ENCODE measurements at places on chromosomes 2 and 18.

DNA sequence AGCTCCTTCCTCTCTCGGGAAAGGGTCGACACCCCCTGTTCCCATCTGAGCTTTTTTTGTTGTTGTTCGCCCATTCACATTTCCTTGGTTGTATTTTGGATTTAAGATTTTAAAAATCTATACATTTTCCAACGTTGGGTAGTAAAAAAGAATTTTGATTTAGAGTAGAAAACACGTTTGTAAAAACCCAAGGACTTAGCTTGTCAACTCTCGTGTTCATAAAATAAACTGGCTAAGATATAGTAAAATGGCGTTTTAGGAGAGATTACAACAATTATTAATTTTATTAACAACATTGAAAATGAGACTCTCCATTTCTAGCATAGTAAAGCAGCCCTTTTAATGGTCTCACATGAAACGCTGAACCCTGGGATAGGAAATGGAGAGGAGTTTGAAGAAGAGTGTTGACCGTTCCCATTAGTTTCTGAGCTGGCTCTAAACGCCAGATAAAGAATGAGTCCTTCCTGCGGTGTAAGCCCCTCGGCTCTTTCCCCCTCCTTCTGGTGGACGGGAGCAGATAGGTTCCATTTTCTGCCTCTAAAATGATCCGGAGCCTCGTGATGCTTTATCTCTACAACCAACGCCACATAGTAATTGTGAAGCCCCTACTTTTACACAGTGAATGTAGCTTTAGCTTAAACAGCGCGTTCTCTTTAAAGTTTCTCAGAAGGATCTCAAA lies 24.0 kb upstream of the ZNF516 start:
- no peak for DNase-seq

DNA sequence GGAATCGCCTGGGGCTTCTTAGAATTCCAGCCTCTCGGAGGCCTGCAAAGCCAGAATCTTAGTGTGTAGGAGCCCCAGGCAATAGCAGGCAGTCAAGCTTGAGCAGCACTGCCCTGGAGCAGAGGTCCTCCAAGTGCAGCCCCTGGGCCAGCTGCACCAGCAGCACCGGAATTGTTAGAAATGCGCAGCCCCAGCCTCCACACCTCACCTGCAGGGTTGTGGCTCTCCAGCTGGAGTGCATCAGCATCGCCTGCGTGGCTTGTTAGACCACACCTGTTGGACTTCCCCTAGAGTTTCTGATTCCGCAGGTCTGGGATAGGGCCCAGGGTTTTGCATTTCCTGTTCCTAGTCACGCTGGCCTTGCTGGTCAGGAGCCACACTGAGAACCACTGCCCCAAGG lies 100.3 kb downstream of the ASAP2 start:
- no peak for DNase-seq

- DNase-seq, result no peak
These were observed 44.6 kb downstream of the FOSL2 start for GRCh38 chr2:28437149-28437835.

DNA sequence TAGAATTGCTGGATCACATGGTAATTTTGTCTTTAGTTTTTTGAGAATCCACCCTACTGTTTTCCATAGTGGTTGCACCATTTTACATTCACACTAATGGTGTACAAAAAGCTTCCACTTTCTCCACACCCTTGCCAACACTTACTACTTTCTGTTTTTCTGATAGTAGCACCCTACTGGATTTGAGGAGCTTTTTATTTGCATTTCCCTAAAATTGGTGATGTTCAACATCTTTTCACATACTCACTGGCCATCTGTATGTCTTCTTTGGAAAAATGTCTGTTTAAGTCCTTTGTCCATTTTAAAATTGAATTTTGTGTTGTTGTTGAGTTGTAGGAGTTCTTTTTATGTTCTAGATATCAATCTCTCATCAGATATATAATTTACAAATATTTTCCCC lies 3.5 kb downstream of the POLR1A start:
- no peak for DNase-seq

DNA sequence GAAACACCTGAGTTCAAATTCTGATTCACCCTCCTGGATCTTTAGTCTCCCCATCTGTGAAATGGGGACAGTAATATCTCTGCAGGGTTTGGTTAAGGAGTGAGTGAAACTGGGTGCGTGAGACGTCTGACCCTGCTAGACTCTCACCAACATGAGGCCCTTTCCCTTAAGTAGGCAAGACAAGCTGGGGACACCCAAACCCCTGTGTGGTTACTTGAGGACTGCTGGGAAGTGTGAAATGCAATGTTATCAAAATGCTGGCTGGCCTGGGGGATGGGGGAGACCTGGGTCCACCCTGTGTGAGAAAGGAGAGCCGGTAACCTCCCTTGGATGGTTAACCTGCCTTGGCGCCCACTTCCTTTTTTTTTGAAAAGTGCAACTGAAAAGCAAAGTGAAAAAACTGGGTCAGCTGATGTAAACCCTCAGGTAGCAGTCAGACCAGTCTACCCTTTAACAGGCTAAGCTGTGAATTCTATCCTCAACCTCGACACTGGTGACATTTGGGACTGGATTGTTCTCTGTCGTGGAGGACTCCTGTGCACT lies 82.3 kb downstream of the INPP5D start:
- no peak for DNase-seq

DNA sequence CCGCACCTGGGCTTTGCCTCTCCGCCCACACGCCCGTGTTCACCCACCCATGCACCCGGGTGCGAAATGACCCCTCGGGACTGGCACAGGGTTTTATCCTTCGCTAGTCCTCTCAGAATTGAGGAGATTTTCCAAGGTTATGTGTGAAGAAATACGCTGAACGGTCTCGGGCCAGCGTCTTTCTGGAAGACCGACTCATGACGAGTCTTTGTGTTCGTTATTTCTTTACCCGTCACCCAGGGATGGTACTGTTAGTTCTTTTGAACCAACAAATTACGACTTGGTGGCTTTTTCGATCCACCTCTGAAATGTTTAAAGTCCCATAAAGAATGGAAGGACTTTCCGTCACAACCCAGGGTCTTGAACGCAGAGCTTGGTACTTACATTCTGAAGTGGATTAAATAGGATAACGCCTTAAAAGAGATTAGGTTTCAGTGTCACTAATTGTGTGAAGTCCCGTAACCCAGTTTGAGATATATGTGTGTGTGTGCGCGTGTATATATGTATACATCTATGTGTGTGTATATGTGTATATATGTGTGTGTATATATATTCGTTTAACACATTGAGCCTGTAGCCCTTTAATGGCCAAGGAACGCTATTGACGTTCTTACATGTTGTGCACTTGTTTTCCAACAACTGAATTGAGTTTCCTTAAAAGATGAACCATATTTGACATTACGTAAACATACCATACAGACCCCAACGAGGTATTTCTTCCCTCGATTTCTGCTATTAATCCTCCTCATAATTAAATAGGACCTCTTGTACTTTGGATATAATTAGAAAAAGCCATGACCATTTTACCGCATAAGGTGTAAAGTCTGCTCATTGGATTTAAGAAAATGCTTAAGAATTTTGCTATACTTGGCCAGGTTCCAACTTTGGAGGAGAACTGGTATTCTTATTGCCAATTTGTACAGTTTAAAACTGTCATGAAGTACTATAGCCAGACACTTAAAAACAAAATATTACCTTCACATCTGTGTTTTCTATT lies 889 bp downstream of the ZC3H15 start:
- no peak for DNase-seq

DNA sequence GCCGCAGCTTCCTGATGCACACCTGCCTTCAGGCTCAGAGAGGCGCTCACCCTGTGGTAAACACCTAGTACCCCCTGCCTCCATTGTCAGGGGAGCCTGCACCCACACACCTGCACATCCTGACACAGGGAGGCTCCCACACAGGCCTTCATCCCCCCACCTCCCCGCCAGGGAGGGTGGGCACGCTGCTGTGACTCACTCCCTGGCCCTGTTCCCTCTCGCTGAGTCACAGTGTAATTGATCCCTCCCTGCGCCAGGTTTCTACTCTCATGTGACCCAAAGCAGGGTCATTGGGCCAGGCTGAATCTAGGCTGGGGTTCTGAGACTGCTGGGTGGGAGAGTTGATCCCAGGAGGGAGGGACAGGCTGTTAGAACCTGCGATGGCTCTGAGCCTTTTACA lies 8.5 kb upstream of the CELF4 start:
- DNase-seq, result no peak

GRCh38 chr18:70600225-70600925 lies 311.5 kb downstream of the SOCS6 start:
- DNase-seq, result no peak

DNA sequence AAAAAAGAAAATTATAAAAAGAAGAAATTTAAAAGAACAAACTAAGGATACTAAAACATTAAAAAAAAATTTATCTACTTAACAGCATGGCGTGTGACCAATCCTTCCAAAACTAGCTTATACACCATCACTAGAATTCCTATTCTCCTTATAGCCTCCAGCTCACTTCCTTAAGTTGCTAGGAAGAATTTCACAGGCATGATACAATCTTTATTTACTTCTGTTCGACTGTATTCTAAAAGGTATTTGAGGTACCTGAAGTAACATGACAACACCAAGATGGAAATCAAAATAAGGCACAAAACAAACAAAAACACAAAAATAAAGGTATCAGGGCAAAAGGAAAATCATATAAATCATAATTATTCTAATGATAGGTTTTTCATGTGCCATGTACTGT lies 360.7 kb downstream of the FIGN start:
- no peak for DNase-seq

GRCh38 chr2:41924024-41924423 lies 123.8 kb upstream of the PKDCC start:
- DNase-seq, result no peak

GRCh38 chr2:64727013-64727767 lies 73.5 kb upstream of the SERTAD2 start:
- no peak for DNase-seq

GRCh38 chr2:44731505-44731904 lies 210.0 kb upstream of the SIX3 start:
- no peak for DNase-seq

- no peak for DNase-seq
These were observed 2.6 kb downstream of the RAB27B start for GRCh38 chr18:54830866-54831265.

GRCh38 chr2:206456078-206456754 lies 12.9 kb downstream of the ADAM23 start:
- DNase-seq, result no peak

- no peak for DNase-seq
These were observed 265.9 kb downstream of the SETBP1 start for GRCh38 chr18:44946529-44947113.

GRCh38 chr2:202237787-202238233 lies 587 bp downstream of the SUMO1 start:
- no peak for DNase-seq

GRCh38 chr2:151845884-151846283 lies 17.7 kb upstream of the ARL5A start:
- DNase-seq, result no peak

GRCh38 chr2:230899287-230899686 lies 25.8 kb downstream of the GPR55 start:
- no peak for DNase-seq

- no peak for DNase-seq
These were observed 53.1 kb upstream of the ZEB2 start for GRCh38 chr2:144572977-144573376.

GRCh38 chr2:241461693-241462677 lies 46.4 kb downstream of the STK25 start:
- DNase-seq, result no peak

DNA sequence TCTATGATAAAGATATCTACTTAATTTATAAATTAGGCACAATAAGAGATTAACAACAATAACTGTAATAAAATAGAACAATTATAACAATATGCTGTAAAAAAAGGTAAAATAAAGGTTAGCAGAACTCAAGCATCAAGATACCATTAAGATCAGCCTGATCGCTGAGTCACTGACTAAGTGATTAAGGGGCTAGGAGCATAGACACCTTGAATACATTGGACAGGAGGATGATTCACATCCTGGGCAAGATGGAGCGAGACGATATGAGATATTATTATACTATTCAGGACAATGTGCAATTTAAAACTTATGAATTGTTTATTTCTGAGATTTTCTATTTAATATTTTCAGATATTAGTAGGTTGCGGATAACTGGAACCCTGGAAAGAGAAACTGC lies 1277.8 kb upstream of the ZEB2 start:
- no peak for DNase-seq
